ENCODE measurements at places on chromosomes 7 and 10. TPM values are rescaled to one million over a fixed set of nuclear protein-coding genes. Genes with fewer than 3 reads are reported as not detected.

Gene TRIM74
- 2.0 TPM for total RNA-seq

Gene ZSCAN21
- total RNA-seq, result 13.0 TPM

Gene OR13A1
- not detected for total RNA-seq

Gene TAS2R4
- 5.1 TPM for total RNA-seq

Gene OR2A2
- total RNA-seq, result not detected

Gene ATP6V0A4
- total RNA-seq, result not detected

Gene RELN
- 168 TPM for total RNA-seq

Gene PRSS1
- total RNA-seq, result 4.7 TPM

Measured in sciatic nerve (tissue), 2 donors.